ENCODE measurements at places on chromosomes 7 and 10. TPM values are rescaled to one million over a fixed set of nuclear protein-coding genes. Genes with fewer than 3 reads are reported as not detected.

The CSTF2T gene
- 16.0 TPM for total RNA-seq

- no peak overlapping the region for H3K4me3 ChIP-seq
- H3K27ac ChIP-seq, result no peak overlapping the region
- peaks cover 2% of the 10 kb centered on the region for H3K27me3 ChIP-seq
- no peaks in the 10 kb centered on the region for H3K36me3 ChIP-seq
Measured at GRCh38 chr10:86288695-86289576, 77.7 kb downstream of the GRID1 start.

The PKD2L1 gene
- not detected for total RNA-seq

The MMD2 gene
- not detected for total RNA-seq

DNA sequence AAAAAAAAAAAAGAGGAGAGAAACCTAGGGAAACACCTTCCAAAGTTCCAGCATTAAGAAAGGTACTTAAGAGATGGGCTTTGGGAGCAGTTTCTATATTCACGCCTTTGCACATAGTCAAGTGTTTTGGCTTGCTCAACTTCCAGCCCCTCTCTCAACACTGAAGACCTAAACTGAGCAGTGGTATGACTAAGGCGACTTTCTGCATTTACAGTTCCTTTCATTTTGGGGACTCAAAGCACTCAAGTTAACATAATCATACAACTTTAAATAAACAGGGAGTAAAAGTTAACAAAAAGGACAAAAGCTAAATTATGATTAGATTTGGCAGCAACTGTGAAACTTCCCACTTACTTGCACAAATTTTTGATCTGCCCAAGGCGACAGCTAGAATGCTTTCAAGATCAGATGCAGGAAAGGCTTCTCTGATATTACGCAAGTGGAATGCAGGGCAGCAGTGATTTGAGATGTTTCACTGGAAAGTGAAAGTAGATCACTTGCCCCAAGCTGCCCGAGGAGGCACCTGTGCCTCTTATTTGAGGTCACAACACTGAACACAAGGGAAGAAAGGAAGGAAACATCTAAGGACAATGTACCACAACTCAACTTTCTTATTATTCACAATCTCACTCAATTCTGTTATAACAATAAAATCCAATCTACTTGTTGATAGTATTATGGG is 199.5 kb downstream of the SKAP2 start:
- peaks cover 49% of the 10 kb centered on the region for H3K27me3 ChIP-seq
- no peak overlapping the region for H3K4me3 ChIP-seq
- no peak for DNase-seq
- H3K36me3 ChIP-seq, result no peaks in the 10 kb centered on the region
- H3K27ac ChIP-seq, result no peak overlapping the region
- H3K4me1 ChIP-seq, result peaks cover 3% of the 10 kb centered on the region

The GIMAP4 gene
- total RNA-seq, result not detected

DNA sequence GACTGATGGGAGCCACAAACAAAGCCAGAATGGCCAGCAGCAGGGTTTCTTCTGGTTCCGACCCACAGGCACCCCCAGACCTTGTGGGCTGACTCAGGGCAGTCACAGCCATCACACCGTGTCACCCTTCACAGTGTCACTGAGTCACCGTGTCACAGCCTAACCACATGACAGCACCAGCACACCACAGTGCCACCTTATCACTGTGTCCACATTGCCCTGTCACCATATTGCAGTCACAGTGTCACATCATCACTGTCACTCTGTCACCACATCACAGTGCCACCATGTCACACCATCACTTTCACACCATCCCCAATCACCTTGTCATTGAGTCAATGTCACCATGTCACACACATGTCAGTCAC is 77.0 kb downstream of the OAT start:
- peaks cover 36% of the 10 kb centered on the region for H3K4me1 ChIP-seq
- H3K36me3 ChIP-seq, result peaks cover 3% of the 10 kb centered on the region
- H3K27ac ChIP-seq, result no peak overlapping the region
- no peak overlapping the region for H3K4me3 ChIP-seq
